ENCODE measurements at places on chromosomes 16 and 17.

GRCh38 chr16:269061-269796 lies 6.5 kb downstream of the RGS11 start:
- no peak for DNase-seq

- DNase-seq, result no peak
These were observed 256.1 kb downstream of the IRX3 start for GRCh38 chr16:54030451-54030850.

GRCh38 chr17:44155488-44155887 lies 13.8 kb downstream of the HROB start:
- no peak for DNase-seq

GRCh38 chr17:78986048-78986648 lies 6.4 kb upstream of the LGALS3BP start:
- peak; percentile 19 for DNase-seq

GRCh38 chr17:18262111-18262510 lies 1.6 kb downstream of the MIEF2 start:
- no peak for DNase-seq

Measured in CD4-positive, alpha-beta T cell treated with Interferon gamma for 1 hour (primary cell).